ENCODE measurements at places on chromosomes 1 and 21.

DNA sequence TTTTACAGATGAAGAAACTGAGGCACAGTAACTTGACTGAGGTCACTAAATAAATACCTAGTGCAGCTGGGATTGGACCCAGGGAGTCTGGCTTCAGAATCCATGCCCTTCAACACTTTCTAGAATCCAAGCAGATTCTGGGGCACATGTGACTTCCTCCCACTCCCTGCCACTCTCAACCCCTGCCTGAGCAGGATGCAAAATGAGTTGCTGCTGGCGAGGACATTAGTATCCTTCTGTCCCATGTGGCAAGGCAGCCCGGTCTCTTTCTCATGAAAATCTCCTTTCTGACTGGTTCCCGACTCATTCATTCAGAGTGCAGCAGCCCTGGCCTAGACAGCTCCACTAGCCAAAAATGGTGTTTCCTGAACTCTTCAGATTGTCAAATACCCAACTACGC lies 28.4 kb downstream of the TNNT2 start:
- DNase-seq: no peak

DNA sequence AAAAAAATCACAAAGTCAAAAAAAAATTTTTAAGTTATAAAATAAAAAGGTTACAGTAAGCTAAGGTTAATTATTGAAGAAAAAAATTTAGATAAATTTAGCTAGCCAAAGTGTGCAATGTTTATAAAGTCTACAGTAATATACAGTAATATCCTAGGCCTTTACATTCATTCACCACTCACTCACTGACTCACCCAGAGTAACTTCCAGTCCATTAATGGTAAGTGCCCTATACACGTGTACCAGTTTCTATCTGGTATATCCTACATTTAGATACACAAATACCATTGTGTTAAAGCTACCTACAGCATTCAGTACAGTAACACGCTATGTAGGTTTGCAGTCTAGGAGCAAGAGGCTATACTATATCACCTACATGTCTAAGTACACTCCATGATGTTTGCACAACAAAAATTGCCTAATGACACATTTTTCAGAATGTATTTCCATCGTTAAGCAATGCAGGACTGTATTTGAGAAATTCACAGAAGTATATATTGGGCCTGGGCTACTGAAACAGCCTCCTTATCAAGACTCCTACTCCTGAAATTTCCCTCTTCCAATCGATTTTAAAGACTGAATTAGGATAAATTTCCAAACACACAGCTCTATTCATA lies 155.1 kb downstream of the COP1 start:
- DNase-seq: no peak

DNA sequence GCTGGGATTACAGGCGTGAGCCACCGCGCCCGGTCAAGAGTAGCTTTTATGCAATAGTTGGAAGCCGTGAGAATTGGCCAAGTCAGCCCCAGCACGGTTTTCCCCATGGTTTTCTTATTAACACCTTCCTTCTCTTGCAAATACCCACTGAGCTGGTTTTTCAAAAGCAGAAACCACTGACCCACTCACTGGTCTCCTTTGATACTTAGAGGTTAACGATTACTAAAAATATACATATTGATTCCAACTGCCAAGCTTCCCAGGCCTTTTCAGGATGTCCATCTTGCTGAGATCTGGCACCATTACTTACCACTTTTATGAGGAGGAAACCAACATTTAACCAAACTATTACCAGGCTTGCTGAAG lies 25.9 kb upstream of the TARDBP start:
- DNase-seq: no peak

DNA sequence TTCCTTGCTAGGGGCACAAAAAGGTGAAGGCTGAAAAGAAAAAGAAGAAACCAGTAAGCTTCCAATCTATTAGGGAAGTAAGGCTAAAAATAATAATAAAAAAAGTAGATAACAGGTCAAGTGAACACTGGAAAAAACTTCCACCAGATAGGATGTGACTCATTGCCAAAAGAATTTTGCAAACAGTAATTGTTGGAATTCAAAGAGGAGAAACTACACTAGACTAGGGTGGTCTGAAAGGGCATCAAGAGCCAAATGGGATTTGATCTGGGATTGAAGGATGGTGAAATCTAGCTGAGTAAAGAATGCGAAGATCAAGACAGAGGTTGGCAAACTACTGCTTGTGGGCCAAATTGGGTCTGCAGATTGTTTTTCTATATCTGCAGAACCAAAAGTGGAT lies 6.0 kb upstream of the ST6GALNAC3 start:
- no peak for DNase-seq

DNA sequence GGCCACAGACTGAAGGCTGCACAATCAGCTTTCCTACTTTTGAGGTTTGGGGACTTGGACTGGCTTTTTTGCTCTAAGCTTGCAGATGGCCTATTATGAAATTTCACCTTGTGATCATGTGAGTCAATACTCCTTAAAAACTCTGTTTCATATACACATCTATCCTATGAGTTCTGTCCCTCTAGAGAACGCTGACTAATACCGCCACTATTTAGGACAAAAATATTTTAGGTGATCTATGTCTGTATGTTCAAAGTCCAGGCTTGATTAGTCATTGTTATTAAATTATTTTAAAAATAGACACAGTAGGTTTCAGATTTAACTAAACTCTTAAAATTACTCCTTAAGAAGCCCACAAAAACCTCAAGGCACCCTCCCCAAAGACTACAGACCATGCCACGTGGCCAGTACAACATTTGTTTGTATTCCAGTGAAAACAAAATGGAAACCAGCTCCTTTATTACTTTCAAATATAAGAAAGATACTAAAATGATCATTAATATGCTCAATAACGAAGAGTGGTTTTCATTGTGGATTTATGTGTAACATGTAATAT lies 63.1 kb downstream of the TMPRSS15 start:
- DNase-seq: no peak

DNA sequence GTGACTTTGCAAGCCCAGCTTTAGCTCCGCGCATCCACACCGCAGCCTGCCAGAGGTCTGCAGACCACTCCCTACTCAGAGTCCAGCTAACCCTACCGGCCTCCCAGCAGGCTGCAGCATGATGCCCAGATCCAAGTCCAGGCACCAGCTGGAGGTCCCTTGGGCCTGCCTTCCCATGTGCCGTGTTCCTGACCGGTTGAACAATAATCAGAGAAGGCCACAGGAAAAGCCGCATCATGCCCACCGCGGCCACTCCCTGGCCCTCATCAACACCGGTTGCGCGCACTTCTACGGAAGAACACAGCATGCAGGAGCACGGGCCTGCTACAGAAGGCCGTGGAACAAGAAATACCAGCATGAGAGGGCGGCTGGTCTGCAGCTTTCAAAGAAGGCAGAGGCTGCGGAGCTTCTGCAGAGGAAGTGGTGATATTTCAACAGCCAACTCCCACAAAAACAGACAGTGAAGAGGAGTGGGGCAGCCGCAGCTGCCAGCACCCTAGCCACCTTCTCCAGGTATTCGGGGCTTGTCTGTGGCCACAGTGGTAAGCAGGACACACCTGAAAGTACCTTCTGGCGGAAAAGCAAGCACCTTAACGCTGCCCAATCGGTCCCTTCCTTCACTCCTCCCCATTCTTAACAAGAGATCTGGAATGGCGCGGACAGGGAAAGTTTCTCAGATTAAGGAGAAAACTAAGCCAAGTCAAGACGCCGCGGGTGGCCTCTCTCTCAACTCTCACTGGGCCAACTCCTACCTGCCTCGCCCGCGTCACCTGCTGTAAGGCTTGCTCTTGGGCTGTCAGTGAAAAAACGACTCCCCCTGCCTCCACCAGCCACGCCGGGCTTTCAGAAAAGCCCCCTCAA lies 1.5 kb downstream of the PGBD5 start:
- DNase-seq: peak; percentile 28

- DNase-seq: no peak
These were observed 51.0 kb downstream of the ECE1 start for GRCh38 chr1:21239221-21239620.

Measured in left colon (tissue), 2 donors.